ENCODE measurements at places on chromosomes 3 and 15.

- DNase-seq = no peak
Measured at GRCh38 chr3:153600896-153601295, 438.9 kb downstream of the RAP2B start.

DNA sequence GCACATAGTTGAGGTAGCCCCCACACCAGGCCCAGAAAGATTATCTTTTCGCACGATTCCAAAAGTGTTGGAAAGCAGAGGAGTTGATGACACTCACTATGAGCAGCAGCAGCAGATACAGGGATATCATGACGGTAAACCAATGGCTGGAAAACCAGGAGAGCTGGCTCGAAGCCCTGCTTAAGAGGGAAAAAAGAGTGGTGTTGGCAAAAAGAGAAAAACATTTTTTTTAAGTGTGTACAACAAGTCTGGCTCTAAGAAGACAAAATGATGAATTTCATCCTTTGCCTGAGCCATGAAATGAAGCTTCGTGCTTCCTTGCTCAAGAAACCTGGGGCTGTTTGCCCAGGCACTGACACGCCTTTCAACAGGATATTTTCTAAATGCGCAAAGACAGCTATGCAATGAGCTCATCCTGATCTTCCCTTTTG lies 27.3 kb downstream of the PARP16 start:
- no peak for DNase-seq

DNA sequence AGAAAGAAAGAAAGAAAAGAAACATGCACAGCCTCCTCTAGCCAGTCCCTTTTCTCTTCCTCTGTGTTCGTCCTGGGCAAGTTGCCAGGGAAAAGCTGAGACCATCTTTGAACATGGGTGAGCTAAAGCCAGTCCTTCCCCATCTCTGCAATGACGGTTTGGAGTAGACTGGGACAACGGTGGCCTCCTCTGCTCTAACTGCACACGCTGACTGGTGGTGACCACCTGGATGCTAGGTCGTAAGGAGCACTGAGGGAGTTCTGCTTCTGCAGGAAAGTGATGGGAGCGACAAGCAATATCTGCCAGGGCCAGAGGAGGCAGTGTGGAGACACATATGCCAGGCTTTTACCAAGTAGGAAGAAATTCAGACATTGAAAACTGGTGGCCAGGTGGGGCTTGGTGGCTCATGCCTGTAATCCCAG lies 111.7 kb downstream of the NUP210 start:
- no peak for DNase-seq

- DNase-seq = peak; percentile 83
Measured at GRCh38 chr15:52139599-52140462, 27.3 kb upstream of the BCL2L10 start.

Data from activated CD4-positive, alpha-beta T cell treated with anti-CD3 and anti-CD28 coated beads, Interleukin-2, Interleukin-6, amounts not matched to agents 100 ng/mL and 50 ng/mL, durations not matched to agents 16 hours and 8 hours (primary cell).